BJ (cell line): ENCODE measurements at places on chromosomes 12 and 14.

DNA sequence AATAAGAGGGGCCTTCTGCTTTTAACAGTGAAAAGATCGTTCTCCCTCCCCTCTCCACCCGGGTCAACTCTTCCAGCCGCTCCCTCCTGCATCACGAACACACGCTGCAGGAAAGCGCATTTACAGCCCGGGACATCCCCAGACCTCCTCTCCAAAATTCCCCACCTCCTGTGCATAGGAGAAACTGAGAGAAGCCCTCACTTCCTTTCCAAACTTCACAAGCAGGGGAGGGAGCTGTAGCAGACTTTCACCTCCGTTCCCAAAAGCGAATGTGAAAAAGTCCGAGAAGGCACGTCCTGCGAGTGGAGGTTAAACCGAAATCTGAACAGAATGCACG is 513 bp downstream of the BCAT1 start:
- DNase-seq, result no peak

GRCh38 chr12:51334764-51335163 is 10.8 kb upstream of the BIN2 start:
- no peak for DNase-seq

DNA sequence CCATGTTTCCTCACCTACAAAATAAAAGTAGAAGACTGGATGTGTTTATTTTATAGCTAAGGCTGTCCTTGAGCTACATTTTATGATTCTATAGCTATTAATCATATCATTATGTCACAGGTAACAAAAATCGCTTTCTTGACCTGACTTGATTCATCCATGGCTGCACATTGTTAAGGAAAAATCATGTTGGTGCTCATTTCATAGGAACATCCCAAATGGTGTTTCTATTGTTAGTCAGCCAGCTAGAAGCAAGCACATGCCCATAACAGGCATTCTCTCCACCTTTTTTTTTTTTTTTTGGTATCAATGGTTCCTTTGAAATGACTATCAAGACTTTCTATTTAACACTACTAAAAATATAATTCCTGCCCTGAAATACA is 45.3 kb upstream of the PTHLH start:
- DNase-seq, result no peak

DNA sequence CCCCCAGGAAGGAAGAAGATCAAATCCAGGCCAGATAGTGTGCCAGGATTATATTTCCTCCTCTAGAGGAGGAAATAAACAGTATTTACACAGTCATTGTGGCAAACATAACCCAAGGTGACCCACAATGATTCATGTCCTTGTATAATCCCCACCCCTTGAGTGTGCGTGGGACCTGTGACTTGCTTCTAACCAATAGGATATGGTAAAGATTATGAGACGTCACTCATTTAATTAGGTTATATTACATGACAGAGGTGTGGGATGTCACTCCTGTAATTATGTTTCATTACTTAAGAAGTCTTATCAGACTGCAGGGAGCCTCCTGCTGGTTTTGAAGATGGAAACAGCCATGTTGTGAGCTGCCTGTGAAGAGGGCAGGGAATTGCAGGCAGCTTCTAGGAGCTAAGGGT is 12.2 kb upstream of the CATSPERB start:
- no peak for DNase-seq

- peak; percentile 50 for DNase-seq
Measured at GRCh38 chr12:18462442-18462841, 201.1 kb downstream of the PIK3C2G start.

- no peak for DNase-seq
Measured at GRCh38 chr14:71399057-71399487, 491.8 kb downstream of the PCNX1 start.

GRCh38 chr14:72237722-72238666 is 305.8 kb downstream of the RGS6 start:
- DNase-seq, result no peak

DNA sequence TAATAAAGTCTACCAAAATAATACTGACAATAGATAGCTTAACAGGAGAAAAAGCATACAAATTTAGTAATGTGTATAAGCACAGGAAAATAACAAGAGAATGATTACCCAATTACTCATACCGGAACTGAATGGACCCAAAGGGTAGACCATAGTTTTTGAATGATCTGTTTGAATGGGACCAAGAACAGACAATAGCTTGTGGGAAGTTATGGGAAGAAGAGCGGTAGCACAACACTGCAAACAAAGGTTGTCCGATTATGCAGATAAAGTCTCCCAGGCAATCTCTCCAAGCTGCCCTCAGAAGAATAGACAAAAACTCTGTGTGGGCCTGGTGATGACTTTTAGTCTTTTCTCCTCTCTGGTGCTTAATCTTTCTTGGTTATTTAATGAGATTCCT is 96.6 kb upstream of the NEDD1 start:
- no peak for DNase-seq
